ENCODE measurements at places on chromosomes 2 and 18.

DNA sequence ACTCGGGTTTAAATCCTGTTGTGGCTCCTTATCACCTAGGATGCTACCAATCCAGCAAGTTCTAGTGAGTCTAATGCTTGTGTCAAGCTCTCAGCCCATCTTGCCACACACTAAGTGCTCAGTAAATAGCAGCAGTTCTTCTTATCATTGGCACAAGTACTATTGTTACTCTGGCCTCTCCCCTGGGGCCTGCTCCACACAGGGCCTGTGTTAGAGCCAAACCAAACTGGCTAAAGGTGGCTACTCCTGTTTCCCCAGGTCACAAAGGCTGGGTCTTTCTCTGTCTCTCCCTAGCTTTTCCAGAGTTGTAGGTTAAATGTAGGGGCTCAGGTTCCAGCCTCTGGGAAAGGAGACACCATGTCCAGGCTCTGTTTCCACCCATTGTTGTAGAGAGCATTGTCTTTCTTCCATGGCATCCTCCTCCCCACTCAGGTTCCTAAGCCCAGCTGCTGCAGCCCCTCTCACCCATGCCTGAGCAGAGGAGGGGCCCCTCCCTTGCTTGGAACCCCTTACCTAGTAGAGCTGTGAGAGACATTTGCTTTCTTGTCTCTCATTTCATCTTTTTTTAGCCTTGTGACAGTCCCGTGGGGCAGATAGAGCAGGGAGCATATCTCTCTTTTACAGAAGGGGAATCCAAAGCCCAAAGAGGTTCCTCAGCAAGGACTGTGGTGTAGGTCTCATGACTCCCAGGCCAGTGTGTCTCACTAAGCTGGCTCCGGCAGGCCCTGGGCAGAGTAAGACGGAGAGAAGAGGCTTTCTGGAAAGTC, 56.4 kb upstream of the OTOF start:
- no peak for DNase-seq

GRCh38 chr18:58496937-58497336, 132.0 kb downstream of the ALPK2 start:
- DNase-seq: no peak

- DNase-seq: no peak
Observed at GRCh38 chr18:48934723-48935432, 15.9 kb downstream of the SMAD7 start.

GRCh38 chr2:170047331-170048065, 130.4 kb upstream of the MYO3B start:
- no peak for DNase-seq

- no peak for DNase-seq
Observed at GRCh38 chr18:29879763-29880162, 1162.8 kb downstream of the DSC3 start.

DNA sequence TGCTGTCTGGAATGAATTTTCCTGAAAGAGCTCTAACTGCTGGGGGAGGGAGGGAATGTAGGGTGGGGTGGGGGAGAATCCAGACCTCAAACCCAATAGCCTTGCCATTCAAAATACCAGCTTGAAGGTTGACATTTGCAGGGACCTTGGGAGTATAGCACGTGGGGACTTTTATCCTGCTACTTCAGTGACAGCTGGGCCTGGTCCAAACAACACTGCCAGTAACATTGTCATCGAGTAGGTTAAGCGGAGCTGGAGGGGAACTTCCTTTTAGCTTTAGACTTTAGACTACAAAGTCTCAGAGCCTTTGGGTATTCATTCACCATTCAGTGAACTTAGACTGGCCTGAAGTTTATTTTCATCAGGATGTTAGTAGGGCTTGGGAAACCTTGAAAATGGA, 248.7 kb downstream of the MEIS1 start:
- DNase-seq: no peak

- DNase-seq: peak; percentile 16
Observed at GRCh38 chr2:85601771-85602475, 575 bp downstream of the TMEM150A start.

DNA sequence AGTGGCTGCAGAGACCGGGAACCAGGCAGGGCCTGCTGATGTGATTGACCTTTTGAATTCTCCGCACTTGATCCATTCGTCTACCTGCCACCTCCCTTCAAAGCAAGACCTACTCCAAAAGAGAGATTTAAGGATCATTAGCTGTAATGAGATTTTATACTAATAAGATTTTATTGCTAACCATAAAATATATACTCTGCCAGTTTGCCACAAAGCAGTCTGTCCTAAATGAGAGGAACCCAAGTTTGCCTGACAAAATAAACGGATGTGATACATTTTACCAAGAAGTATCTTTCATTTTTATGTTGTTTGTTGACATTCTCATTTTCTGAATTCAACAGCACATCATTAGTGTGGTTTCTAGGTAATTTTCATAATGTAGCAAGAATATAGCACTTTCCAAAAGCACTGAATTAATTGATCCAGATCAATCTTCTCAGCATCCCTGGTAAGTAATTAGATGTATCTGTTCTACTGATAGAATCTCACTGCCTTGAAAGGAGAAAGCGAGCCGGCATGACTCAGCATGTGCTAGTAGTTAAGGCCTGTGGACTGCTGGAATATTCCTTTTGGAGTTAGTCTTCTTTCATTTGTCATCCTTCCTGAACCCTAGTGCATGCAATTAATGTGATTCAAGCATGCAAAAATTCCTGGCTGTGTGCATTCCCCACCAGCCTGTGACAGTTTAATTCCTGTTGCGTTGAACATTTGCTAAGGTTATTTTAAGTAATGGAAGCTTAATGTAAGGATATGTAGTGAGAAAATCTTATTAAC, 128.5 kb downstream of the ARL6IP6 start:
- DNase-seq: peak; percentile 88

DNA sequence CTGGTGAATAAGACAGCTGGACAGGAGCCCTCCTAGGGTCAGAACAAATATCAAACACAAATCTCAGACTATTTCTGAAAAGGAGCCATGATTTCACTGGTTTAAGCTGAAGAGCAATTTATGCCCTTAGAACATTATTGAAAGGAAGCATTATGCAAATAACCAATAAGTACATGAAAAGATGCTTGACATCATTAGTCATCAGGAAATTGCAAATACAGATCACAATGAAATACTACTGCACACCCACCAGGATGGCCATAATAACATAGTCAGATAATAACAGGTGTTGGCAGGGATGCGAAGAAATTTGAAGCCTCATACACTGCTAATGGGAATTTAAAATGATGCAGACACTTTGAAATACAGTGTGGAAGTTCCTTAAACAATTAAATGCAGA, 176.4 kb upstream of the RAB6C start:
- peak; percentile 47 for DNase-seq

DNA sequence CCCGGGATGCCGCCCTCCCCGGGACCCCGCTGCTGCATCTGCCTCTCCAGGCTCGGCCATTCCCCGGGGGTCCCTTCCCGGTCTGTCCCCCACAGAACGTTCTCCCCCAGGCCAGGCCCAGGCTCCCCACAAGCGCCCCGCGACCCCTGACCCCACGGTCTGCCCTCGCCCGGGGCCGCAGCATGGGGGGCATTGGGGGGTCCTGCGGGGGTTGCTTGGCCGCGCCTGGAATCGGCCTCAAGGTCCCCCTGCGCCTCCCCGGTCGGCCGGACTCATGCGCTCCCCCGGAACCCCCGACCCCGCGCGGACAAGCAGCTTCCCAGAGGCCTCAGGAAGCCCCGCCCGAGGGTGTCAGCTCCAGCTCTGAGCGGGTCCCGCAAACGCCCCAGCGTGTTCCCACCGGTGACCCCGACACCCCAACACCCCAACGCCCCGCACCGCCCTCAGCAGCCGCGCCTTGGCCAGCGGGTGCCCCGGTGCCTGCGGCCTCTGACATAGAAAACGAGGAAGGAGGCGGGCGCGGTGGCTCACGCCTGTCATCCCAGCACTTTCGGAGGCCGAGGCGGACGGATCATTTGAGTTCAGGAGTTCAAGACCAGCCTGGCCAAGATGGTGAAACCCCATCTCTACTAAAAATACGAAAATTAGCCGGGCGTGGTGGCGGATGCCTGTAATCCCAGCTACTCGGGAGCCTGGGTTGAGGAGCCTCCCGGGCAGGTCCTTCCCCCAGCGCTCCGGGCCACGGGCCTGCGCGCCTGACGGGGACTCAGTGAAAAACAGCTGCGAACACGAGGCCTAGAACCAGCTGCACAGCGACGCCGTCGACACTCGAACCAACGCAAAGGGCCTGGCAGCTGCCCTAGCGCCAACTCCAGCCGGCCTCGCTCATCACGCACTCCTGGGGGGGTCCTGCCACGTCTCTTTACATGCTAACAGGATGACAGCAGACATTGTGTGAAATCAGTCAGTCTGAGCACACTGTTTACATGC, 61.8 kb upstream of the CTDP1 start:
- DNase-seq: no peak

DNA sequence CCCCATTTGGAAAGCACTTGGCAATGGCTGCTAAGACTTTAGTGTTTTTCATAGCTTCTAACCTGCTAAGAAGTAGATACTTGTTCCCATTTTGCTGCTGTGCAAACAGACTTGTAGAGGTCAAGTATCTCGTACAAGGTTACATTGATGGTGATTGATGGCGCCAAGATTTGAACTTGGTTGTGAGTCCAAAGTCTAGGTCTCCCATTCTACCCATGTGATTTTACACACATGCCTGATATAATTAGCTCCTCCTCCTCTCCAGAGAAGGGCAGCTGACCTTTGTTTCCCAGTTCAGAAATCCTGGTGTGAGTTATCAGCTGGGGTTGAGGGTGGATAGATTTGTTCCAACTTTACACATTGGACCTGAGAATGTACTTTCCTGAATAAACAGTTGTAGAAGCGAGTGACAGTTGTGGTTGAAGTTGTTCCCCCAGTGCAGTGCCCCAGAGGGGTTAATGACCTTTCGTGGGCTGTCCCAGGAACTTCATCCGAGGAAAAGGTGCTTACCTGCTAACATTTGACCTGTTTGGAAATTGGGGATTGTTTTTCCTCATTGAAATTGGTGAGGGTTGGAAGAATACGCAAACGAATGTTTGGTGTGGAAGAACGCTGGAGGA, 10.4 kb downstream of the TCF7L1 start:
- DNase-seq: no peak

- peak; percentile 41 for DNase-seq
Observed at GRCh38 chr2:45794134-45794617, 142.7 kb downstream of the PRKCE start.

- DNase-seq: no peak
Observed at GRCh38 chr2:167005096-167005495, 116.8 kb downstream of the XIRP2 start.

DNA sequence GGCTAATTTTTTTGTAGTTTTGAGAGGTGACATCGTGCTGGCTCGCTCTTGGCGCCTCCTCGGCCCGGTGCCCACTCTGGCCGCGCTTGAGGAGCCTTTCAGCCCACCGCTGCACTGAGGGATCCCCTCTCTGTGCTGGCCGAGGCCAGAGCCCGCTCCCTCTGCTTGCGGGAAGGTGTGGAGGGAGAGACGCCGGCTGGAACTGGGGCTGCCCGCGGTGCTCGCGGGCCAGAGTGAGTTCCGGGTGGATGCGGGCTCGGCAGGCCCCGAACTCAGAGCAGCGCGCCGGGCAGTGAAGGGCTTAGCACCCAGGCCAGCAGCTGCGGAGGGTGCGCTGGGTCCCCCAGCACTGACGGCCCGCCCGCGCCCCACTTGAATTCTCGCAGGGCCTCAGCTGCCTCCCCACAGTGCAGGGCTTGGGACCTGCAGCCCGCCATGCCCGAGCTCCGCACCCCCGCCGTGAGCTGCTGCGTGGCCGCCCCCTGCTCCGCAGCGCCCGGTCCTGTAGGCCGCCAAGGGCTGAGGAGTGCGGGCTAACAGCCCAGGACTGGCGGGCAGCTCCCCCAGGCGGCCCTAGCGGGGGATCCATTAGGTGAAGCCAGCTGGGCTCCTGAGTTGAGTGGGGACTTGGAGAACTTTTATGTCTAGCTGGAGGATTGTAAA, 113.2 kb upstream of the ZSWIM2 start:
- no peak for DNase-seq

DNA sequence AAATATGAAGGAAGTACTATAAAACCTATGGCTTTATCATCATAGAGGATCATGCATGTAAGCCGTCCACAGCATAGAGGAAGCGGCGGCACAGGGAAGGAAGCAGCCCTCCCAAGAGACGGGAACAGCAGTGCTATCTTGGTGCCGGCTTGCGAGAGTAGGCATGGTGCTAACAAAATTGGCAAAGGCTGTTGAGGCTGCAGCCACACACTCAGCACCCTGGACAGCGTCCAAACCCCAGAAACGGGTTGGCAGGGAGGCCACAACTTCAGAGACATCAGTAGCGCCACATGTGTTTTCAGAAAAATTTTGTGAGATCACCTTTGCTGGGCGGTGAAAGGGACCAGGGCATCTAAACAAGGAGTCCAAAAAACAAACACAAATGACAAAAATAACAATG, 37.7 kb downstream of the NETO1 start:
- DNase-seq: no peak

DNA sequence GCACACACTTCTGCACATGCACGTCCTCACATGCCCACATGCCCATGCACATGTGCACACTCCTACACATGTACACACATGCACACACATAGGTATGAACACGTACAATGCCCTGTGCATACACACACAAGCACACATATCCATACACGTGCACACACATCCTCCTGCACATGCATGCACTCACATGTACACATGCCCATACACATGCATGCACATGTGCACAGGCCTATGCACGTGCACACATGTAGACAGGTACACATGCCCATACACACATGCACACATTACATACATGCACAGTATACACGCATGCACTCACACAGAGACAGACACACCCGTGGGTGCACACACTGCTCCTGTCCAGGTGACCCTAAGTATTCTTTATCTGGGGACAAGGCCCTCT, 34.3 kb downstream of the GPC1 start:
- no peak for DNase-seq

GRCh38 chr2:240983996-240984498, 14.4 kb upstream of the SNED1 start:
- no peak for DNase-seq

DNA sequence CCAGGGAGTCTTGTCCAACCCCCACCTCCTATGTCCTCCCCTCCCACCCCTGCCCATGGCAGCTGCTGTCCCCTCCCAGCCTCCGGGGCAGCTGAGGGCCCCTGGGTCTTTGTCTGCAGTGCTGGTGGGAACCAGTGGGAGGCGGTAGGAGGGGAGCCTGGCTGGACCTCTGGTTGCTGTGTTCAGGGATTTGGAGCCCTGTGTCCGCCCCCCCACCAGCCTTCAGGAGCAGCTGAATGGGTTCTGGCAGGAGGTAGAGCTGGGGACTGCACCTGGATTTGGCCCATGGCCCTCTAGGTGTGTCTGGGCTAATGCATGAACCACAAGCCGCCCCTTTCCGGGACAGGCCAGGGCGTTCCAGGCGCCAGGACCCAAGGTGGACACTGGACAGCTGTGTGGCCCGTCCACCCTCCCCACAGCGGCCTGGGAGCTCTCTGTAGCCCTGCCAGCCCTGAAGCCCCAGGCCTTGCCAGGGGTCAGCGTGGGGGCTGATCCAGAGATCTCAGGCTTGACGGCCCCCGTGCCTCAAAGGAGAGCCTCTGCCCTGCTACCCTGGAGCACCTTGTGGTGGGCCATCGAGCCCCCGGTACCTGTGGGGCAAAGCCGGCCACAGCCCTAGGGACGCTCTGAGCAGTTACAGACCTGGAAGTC, 25.4 kb downstream of the GPC1 start:
- no peak for DNase-seq

- DNase-seq: peak; percentile 5
Observed at GRCh38 chr2:190679813-190680591, 31.1 kb downstream of the NAB1 start.

- DNase-seq: no peak
Observed at GRCh38 chr2:204226305-204226880, 289.8 kb downstream of the ICOS start.

GRCh38 chr18:74337155-74337911, 21.7 kb downstream of the C18orf63 start:
- DNase-seq: no peak

Measured in fibroblast of upper back skin (primary cell).